Epithelial cell of proximal tubule (primary cell): ENCODE measurements at places on chromosomes 11 and 22. TPM values are rescaled to one million over a fixed set of nuclear protein-coding genes. Genes with fewer than 3 reads are reported as not detected.

DNA sequence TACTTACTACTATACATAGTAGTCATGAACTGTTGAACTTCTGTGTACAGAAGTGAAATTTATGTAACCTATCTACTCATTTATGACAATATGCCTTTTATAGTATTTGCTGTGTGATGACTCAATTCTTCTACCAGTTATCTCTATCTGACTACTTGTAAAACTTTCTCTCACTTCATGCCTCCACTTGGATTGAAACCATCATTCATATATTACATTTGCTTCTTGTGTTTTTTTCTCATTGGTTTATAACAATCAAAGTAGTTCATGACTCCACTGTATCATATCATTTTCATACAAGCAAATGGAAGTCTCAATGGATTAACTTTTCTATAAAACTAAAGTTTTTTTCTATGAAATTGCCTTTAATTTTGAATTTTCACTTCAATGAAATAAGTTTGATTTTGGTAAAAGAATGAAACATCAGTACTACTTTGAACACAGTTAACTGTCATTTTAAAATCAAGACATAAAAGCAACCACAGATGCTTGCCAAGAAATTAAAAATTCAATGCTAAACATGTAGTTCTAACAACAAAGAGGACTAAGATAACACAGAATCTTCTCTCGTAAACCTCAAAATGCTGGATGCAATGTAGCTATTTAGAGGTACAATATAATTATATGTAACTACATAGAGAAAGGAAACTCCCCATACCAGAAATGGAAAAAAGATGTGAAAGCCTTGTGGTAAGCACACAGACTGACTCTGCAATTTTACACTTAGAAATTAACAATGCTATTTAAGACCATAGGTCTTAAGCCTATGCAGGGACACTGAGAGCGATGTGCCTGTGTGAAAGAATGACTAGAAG is 27.6 kb upstream of the EXPH5 start:
- DNase-seq = no peak

DNA sequence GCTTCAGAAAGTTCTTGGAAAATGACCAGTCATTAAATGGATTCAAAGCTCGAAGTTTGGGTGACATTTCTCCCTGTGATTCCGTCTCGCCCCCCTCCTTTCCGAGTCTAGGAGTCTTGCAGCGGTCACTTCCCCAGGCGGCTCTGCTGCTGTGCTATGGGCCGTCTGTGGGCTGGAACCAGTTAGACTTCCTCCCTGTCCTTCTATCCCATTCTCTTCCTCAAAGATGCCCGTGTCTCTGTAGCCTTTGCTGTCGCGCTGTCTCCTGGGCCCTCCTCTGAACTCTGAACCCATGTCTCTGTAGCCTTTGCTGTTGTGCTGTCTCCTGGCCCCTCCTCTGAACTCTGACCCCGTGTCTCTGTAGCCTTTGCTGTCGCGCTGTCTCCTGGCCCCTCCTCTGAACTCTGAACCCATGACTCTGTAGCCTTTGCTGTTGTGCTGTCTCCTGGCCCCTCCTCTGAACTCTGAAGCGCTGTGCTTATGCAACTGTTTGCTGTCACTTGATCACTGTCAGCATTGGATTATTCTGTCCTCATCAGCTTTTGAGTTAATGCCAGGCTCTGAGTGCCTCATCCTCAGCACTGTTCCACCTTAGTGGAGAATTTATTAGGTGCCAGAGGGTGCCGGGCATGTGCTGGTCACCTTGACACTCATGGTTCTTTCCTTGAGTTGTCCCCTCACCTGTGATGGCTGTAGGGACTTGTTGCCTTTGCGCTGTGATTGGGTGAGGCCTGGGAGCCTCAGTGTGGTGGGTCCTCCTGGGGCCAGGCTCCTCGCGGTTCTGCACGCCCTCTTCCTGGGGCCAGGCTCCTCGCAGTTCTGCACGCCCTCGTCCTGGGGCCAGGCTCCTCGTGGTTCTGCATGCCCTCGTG is 173.3 kb downstream of the TBC1D22A start:
- DNase-seq = no peak

DNA sequence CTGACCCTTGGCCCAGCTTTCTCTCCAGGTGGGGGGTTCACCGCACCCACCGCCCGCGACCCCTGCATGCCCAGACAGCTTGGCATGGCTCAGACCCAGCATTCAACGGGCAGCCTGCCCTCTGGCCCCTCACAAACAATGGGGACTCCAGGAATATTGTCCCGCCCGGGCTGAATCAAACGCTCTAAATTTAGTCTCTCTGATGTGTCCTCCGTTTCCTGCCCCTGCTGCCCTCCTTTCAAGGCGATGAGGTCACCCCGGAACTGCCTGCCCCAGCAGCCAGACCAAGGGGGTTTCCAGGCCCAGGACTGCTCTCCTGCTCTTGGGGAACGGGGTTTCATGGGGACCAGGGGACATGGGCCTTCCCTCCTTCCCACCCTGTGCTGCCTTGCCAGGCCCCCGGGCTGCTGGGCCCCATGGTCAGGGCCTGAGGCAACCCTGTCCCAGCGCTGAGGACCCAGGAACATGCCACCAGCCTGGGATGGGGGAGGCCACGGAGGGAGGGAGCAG is 10.1 kb upstream of the PDGFB start:
- no peak for DNase-seq

The PARVB gene
- 74.2 and 79.9 TPM in 2 replicates for total RNA-seq

DNA sequence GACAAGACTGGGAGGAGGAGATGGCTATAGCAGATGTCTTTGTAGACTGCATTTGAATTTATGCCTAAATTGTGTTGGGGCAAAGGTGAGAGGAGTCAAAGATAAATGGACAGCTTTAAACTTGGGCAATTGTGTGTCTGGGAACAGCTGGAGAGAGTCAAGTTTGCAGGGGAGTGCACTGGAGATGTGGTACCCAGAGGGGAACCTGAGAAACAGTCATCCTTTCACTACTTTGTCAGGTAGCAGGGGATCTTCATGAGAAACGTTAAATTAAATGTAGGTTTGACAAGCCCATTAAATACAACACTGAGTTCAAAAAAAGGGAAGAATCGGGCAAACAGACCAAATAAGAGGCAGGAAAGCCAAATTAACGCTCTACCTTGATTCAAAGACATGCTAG is 277.7 kb downstream of the OPCML start:
- DNase-seq = no peak

- DNase-seq = no peak
Observed at GRCh38 chr11:61007383-61007955, 36.0 kb downstream of the CD6 start.

- DNase-seq = no peak
Observed at GRCh38 chr11:101717619-101718018, 133.8 kb upstream of the TRPC6 start.

DNA sequence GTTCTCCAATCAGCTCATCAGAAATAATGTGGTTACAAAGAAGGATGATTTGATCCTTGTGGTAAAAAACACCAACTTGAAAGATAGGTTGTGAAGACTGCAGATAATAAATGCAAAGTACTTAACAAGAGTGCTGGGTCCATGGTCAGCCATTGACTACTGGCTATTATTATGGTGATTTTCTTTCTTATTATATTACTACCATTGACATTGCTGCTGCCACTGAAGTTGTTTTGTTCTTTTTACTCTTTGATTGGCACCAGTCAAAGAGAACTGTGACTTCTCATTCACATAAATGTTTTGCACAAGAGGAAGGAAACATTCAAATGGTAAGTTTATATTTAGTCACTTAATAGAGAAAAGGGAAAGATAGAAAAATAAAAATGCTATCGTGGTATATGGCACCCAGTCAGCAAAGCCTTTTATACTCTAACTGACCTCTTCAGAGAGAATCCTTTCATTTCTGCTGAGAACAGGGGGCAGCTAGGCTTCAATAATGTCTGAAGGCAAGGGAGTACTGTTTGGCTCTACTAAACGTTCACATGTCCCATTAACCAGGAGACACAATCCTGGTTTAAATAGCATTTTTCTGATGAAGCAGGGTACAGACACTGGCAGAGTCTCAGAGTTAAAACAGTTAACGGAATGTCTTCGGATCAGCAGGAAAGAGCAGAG is 64.8 kb downstream of the LRRC4C start:
- DNase-seq = no peak

The FLRT1 gene
- not detected in 2 replicates for total RNA-seq

DNA sequence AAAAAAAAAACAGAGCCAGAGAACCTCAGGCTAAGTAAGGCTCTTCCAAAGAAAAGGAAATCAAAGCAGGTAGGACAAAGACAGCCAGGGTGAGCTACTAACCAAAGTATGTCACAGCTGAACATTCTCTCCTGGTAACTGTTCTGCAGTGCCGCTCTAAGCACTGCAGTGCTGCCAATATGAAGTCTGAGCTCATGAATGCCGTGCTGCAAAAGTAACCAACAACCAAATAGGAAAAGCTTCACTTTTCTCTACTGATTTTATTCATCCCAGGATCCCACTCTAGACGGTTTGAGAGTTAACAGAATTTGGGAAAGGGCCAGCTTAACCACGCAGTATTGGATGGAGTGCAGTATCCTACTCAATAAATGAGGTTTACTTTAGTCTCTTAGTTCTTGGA is 3.5 kb downstream of the SIK3 start:
- DNase-seq = no peak

DNA sequence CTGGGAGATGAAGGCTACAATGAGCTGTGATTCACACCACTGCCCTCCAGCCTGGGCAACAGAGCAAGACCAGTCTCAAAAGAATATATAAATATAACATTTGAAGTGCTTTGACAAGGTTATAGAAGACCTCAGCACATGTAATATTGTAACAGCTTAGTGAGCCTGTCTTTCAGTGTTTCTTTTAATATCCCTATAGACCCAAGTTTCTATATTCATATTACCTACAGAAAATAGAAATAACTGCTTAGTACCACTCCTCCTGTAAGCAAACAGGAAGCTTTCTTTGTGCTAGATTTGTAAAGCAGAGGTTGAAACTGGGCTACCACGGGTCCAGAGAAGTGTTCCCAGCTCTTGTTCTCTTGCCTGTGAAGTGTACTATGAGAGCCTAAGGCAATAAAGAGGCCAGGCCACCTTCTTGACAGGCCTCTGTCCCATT is 68.2 kb downstream of the PPP2R1B start:
- no peak for DNase-seq

The NLRP14 gene
- 0.23 TPM in 1 of 2 replicates, not detected in the other for total RNA-seq

- DNase-seq = no peak
Observed at GRCh38 chr11:70116386-70117065, 38.4 kb downstream of the ANO1 start.

- DNase-seq = no peak
Observed at GRCh38 chr11:112801025-112801816, 160.0 kb upstream of the NCAM1 start.

GRCh38 chr22:20980938-20981722 is 967 bp upstream of the LZTR1 start:
- no peak for DNase-seq

The OR52H1 gene
- not detected in 2 replicates for total RNA-seq

DNA sequence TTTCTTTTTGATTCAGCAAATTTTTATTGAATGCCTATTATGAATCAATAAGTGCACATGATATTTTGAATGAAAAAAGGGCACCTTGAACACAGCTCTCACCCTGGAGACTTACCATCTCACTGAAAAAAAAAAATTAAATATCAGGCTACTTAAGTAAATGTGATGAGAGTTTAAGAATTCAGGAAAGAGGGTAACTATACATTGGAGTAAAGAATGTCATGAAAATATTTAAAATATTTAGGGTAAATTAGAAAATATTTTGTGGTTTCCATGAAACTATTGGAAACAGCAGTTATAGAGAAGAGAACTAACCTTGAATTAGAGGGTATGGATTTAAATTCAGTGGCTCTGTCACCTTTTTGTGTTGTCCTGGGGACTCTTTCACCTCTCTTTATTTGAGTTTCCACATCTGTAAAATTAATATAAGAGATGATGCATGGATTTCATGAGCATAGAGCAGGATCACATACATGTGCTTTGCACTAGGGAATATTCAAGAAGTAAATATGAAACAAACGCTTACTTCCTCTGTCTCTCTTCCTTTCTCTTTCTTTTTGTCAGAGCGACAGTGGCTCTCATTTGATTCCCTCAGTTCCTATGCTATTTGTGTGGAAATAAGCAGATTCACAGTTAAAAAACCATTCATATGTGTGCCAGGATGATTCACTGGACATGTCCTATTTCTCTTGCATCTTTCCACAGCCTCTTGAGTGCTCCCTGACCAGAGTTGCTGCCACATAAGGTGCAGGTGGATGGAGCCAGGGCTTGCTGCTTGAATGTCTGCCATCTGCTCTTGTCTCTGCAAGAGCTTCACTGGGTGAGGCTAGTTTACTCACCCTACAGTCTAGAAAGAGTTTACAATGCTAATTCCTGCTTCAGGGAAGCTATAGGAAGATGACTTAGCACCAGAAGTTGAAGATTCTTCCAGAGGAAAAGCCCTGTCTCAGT is 533.1 kb downstream of the ETS1 start:
- DNase-seq = no peak

GRCh38 chr11:104404231-104405175 is 240.6 kb upstream of the PDGFD start:
- no peak for DNase-seq

DNA sequence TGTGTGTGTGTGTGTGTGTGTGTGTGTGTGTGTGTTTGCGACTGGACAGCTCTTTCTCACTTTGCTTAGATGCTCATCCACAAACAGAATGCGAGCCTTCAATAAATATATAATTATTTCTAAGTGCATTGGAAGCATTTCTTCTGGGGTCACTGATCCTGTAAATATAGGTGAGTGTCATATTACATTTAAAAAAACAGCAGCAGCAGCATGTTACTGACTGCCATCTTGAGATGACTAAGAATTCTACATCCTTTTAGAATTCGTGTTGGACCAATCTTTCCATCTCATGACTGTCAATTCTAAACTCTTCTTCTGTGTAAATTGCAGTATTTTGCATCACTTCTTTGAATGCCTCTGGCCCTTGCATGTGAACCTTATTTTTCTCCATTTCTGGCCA is 238.0 kb upstream of the DDI1 start:
- DNase-seq = no peak

- no peak for DNase-seq
Observed at GRCh38 chr22:46731246-46732040, 6.6 kb downstream of the CERK start.

DNA sequence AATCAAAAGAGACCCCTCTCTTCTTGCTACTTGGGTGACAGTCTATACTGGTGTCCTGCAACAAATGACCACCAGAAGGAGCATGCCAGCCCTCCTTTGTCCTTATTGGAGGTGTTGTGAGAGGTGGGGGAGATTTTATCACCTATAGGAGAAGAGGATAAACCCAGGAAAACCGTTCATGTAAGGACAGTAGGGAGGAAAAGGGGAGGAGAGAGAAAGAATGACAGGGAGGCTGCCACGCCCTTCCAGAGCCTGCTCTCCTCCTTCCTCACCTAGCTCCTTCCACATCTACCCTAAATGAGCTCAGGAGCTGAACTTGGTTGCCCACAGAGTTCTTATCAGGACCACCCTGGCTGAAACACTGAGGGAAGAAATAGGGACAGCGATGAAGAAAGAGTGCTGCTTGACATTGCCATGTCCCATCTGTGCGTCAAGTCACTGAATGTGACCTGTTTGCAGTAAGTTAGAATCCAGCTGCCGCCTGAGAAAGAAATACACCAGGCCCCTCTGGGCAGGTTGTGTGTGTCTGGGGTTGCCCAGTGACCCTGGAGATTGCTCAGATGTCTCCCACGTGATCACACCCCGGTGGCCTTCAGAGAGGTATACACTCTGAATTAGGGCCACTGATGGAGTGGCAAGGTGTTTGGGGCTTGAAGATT is 40.4 kb upstream of the ETS1 start:
- DNase-seq = no peak
